ENCODE measurements at places on chromosomes 3 and 15.

GRCh38 chr3:23463791-23464190, 260.7 kb downstream of the UBE2E2 start:
- DNase-seq, result no peak

DNA sequence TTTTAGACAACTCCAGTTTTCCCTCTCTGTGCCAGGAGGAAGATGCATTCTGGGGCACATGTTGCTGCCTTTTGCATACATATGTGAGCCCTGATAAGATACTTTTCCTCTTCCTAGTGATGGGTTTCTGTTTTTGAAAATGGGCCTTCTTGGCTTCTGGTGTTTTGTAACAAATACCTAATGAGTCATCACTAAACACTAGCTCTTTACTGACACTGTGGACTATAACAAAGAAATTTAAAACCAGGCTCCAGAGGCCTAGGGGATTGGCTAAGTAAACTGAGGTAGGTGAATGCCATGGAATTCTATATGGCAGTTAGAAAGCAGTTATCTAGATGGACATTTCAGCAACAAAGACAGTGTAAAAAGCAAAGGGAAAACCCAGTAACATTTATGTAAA, 93.4 kb upstream of the NR2E3 start:
- no peak for DNase-seq

DNA sequence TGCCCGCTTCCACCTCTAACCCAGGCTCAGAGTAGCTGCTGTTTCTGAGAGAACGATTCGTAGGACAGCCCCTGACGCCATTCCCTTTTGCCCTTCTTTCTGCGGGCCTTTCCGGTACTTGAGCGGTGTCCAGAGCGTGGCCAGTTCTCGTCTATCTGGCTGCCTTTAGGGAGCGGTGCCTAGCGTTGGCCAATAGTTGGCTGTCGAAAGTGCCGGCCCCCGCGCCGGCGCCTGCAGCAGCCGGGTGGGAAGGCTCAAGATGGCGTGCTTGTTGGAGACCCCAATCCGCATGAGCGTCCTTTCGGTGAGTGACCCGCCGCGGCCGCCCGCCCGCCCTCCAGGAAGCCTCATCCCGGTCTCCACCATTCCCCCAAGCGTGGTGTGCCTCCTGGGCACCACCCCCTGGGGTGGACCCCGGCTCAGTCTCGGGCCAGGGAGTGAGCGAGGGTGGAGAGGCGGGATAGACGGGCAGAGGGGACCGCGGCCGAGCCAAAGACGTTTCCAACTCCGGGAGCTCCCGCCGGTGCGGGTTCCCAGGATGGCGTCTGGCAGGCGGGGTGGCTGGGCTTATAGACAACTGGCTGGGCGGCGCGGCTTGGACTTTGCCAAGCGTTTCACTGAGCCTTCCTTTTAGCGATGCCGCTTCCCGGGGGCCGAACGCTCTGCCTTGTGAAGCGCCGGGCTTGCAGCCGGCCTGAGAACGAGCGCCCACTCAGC, at the start of gene ARMC8:
Gene ARMC8, plus strand, starts transcription at position 6 of the 717 bp plus-strand sequence. Its CDS starts 254 bp downstream, at position 260.
- no peak for DNase-seq

GRCh38 chr3:126510308-126510910, 7.2 kb downstream of the UROC1 start:
- no peak for DNase-seq

DNA sequence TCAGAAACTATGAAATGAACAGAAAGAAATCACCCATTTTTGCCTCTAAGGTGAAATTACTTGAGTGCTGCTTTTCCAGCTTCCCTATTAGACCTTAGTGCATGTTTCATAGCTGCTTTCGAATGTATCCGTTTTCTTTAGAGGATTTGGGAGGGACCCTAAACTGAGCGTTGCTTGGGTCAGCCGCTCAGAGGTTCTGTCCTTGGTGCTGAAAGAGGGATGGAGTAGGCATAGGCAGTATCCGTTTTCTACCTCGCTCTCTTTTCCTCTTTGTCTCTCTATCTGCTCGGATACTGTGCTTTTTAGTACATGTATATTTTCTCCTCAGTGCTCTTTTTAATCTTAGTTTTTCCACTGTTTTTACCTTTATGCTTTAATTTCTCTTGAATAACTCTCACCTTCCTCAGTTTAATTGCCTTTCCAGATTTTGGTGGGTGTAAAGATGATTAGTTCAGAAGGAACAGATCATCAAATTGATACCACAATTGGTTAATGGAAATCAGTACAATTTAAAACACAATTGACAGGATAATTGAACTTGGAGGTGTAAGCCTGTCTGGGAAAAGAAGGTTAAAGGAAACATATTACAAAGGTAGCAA, at the start of gene DRD3:
Gene DRD3, minus strand, starts transcription at position 283 of the 599 bp plus-strand sequence. CDS start 7,060 bp downstream, outside the sequence.
- peak; percentile 50 for DNase-seq

DNA sequence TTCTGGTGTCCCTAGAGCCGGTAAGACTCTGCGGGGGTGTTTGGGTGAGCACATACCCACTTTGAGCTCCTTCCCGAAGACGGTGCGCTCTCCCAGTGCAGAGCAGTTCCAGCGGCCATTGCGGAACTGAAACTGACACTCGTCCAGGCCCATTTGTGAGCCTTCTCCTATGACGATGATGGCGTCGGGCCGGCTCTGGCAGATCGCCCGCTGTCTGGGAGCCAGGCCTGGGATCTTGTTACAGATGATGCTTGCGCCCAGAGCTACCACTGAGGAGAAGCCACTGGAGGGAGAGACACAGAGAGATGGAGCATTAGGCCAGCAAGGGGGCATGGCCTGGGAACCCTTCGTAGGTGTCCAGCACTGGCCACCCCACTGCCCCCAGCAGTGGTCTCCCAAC, 5.0 kb downstream of the WNT7A start:
- no peak for DNase-seq

GRCh38 chr3:48879307-48879993, 19.2 kb downstream of the SLC25A20 start:
- no peak for DNase-seq

GRCh38 chr15:51398626-51399025, 57.2 kb downstream of the GLDN start:
- DNase-seq, result no peak

- no peak for DNase-seq
These were observed 47.2 kb upstream of the ATP2B2 start for GRCh38 chr3:10552631-10552943.

GRCh38 chr3:185270956-185271332, 17.1 kb upstream of the EHHADH start:
- DNase-seq, result no peak

DNA sequence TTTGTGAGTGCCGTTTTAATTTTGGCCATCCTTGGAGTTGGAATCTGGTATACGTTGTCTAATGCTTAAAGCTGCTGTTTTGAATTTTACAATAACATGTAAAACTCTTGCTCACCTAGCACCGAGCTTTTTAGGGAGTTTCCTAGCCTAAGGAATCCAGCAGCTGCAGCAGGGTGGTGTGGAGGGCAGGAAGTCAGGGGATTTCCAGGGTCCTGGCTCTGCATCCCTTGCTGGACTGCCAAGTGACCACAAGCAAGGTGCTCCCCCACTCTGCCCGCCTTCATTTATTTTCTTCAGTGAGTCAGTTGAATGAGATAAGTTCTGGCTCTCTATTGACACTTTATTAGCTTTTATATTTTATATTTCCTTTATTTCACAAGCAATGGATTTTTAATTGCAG, 113.7 kb downstream of the ATG7 start:
- DNase-seq, result no peak

GRCh38 chr15:70453238-70453637, 310.1 kb downstream of the UACA start:
- DNase-seq, result no peak

GRCh38 chr15:89075846-89076245, 12.4 kb upstream of the ABHD2 start:
- DNase-seq, result no peak

DNA sequence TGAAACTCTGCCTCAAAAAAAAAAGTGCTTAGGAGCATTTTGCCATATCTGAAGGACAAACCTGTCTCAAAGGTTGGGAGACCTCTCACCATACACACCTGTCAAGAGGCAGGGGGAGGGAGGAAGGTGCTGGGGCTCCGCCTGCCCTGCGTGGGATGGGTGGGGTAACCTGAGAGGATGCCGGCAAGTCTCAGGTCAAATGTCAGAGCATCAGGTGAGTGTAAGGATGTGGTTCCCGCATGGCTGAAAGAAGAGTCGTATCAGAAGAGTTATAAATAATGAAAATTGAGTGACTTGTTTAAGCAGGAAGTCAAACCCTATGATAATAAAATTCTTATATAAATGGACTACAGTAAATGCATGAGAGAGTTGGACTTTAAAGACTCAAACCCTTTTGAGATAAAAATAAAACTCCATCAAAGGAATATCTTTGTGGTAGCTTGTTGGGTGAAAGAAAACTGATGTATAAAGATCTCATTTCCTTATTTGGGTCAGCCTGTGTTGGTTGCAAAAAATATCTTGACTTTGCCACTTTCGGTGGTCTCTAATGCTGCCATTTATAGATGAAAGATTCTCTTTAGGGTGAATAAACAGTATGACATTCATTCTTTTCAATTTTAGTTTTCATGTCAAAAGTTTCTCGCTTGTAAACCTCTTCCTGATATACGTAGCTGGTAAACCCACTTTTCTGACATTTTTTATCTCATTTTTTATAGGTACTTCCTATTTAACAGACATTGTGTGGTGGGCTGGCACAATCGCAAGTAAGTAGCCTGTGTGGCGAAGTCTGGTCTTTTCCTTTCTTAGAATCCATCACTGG, 23.8 kb downstream of the NIPA1 start:
- no peak for DNase-seq

GRCh38 chr3:159964166-159964973, 24.3 kb upstream of the IL12A start:
- DNase-seq, result no peak

GRCh38 chr3:169562988-169563774, 100.3 kb downstream of the MECOM start:
- DNase-seq, result no peak
